ENCODE measurements at places on chromosomes 4 and X.

DNA sequence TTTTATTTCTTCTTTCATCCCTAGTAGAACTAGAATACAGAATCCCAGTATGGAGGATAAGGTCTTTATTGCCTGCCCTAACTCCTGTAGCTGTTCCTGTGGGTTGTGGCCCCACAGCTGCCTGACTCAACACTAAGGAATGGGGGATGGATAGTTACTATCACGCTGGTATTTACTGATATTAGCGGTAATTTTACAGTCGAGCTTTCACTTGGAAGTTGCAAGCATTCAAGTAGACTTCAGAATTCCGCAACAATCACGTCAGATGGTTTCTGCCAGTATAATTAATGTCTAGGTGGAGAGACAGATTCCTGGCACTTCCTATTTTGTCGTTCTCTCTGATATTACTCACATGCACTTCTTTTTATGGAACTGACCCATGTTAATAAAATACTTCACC lies 489.8 kb downstream of the PABPC4L start:
- no peak for DNase-seq

- DNase-seq = no peak
Measured at GRCh38 chr4:16056681-16057385, 27.0 kb downstream of the PROM1 start.

DNA sequence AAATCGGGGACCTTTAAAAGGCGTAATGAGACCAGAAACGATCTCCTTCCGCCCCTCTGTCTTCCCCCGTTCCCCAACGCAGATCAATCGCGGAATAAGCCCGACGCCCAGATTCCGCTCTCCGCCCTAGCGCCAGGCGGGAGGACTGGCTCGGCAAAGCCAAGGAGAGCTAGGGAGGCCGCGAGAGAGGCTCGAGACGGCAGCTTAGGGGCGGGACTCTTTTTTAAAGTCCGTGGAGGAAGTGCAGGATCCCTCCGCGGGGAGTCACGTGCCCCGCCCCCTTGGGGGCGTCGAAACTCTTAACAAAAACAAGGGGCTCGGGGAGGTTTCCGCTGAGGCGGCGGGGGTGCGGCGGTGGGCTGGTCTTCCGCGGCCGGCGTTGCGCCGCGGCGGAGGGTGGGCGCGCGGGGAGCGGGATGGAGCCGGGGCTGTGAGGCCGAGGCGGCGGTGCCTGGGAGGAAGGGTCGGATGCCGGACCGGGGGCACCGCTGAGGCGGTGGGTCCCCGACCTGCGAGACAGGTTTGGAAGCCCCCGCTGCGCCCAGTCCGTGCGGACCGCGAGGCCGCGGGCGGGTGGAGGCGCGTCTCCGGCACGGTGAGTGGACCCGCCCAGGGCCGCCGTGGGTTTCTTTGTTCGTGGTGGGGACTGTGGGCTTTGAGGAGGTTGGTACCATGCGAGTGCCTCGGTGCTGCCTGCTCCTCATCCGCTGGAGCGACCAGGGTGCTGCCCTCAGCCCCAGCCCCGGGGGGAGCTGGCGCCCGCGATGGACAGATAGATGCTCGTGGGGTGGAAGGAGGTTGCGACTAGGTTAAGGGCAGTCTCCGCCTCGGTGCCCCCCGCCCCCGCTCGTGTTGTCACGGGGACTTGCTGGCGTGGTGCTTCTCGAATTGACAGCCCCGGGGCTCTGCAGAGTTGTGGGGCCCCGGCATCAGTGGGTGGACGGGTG lies at the start of gene CCNG2:
CCNG2 (plus strand) TSS at position 296 of the 947 bp plus-strand sequence. CDS start 1,326 bp downstream, outside the sequence.
- peak; percentile 87 for DNase-seq

GRCh38 chr4:42271096-42271495 lies 118.6 kb upstream of the BEND4 start:
- DNase-seq = no peak

DNA sequence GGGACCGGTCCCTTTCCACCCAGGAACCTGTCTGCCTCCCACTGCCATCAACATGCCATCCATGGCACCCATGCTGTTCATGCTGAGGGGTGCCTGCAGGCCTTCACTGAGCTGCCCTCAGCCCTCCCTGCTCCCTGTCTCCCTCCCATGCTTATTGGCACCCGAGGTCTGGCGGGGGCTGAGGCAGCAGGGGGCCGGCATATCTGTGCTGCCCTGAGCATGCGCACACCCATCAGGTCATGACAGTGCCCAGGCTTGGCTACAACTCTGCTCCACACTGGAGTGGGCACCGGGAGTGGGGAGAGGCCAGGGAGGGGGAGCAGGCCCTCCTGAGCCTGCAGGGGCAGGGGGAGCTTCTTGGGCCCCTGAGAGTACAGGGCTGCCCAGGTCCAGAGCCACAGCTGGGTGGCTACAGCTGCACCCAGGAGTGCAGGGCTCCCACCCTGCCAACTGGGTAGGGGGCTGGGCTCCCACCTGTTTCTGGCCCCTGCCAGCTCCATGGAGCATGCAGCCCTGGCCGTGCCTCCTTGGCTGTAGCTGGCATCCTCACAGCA lies 395.8 kb upstream of the DMD start:
- DNase-seq = no peak

GRCh38 chr4:39706334-39706733 lies 8.4 kb downstream of the UBE2K start:
- DNase-seq = no peak

DNA sequence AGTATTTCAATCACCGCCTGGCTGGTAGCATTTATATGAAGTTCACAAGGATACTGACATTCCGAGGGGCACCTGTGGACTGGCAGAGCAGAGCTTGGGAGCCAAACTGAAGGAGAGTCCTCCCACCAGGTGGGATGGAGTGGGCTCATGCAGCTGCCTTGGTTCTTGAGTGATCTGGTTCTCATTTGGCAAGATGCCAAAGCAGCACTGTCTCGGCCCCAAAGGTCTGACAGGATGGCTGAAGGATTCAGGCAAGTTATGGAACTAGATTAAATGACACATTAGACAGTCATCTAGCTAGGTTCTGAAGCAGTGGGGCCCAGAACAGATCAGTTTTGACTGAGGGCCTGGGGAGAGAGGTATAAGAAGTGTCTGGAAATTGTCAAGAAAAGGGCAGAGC lies 3.2 kb downstream of the FGF16 start:
- no peak for DNase-seq

DNA sequence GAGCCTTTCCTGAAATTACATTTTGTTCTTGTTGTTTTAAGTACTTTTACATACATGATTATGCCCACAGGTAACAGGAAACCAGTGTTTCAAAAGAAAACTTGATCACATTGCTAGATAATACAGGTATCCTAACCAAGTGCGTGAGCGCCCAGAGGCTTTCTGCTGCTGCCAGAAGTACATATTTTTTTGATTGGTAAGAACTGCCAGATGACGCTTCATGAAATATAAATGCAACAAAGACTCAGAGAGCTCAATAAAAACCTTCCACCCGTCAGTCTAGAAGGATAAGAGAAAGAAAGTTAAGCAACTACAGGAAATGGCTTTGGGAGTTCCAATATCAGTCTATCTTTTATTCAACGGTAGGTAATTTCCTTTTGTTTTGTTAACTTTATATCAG lies at the start of gene EPGN:
EPGN (plus strand) TSS at position 256 of the 400 bp plus-strand sequence; CDS start at position 320, 64 bp downstream.
- no peak for DNase-seq

DNA sequence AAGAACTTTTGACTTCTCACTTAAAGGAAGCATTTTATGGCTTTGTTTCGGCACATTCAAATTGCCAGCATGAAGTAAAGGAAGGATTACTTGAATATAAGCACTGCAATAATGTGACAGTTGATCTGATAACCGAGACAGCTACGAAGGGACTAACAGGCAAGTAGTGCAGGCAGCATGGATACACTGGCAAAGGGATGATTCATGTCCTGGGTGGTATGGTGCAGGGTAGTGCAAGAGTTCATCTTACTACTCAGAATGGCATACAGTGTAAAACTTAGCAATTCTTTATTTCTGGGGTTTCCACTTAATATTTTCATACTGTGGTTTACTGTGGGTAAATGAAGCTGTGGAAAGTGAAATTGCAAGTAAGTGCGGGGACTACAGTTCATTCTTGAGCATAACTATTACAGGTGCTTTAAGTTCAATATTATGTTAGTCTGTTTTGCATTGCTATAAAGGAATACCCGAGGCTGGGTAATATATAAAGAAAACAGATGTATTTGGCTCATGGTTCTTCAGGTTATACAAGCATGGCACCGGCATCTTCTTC lies 611.8 kb downstream of the SPOCK3 start:
- no peak for DNase-seq

DNA sequence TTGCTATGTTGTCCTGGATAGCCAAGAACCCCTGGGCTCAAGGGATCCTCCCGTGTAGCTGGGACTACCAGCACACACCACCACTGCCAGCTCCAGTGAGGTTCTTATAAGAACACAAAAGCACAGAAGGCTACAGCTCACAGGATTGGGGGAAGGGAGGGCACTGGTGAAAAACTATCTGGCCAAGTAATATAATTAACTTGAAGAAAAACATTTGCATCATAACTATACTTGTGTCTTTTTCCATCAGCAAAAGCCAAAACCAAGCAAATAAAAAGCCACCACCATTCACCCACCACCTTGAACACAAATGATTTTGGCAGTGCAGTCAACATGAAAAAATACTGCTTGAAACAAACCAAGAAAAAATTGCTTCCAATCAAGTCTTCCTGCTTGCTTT lies 188.2 kb downstream of the MAML3 start:
- no peak for DNase-seq

GRCh38 chr4:8774071-8774470 lies 97.6 kb downstream of the HMX1 start:
- no peak for DNase-seq

- DNase-seq = no peak
Measured at GRCh38 chrX:47843363-47843762, 6.7 kb downstream of the ZNF81 start.

GRCh38 chrX:54066841-54067240 lies 22.6 kb upstream of the PHF8 start:
- DNase-seq = no peak

DNA sequence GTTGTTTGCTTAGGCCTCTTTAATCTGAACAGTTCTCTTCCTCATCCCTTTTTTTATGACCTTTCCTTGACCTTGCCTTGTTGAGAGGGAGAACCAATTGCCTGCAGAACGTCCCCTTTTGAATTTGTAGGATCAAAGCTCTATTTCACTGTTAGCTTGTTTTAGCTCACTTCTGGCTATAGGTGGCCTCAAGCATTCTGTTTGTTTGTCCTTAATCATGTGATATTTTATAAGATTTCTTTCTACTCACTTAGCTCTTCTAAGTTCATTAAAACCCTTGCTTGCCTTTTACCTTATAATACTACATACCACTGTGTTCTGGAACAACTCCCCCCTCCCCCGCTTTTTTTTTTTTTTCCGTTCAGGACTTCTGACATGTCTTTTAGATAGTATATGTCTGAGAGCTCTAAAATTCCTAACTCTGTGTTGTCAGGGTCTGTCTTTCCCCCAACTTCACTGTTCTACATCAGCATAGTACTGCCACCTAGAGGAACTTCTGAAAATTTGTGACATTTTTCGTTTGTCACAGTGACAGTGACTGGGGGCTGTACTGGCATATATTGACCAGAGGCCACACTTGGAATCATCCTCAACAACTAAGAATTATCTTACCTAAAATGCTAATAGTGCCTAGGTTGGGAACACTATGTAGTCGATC lies 128.5 kb downstream of the LARP7 start:
- DNase-seq = peak; percentile 41

DNA sequence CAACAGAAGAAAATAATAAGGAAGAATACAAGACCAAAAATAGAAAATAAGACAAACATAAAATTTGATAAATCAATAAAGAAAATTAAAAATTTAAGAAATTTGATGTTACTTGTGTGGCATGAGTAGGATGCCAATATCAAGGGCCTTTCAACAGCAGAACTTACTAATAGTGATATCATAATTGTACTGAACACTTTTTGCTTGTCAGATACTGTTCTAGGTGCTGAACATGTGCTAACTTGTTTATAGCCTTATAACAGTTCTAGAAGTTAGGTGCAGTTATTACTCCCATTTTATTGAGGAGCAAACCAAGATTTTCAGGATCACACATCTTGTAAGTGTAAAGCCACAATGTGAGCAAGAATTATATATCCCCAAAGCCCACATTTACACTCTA lies 546.0 kb upstream of the EPHA5 start:
- no peak for DNase-seq

GRCh38 chr4:113355550-113356371 lies 306.3 kb downstream of the ANK2 start:
- peak; percentile 68 for DNase-seq

- peak; percentile 91 for DNase-seq
Measured at GRCh38 chrX:46446727-46447378, 98.4 kb downstream of the ZNF674 start.

Data from suppressor macrophage (primary cell).